NCI-H446 (cell line): ENCODE measurements at places on chromosomes 6 and 20.

GRCh38 chr6:125154118-125154760, 666 bp downstream of the TPD52L1 start:
- no peak for DNase-seq

DNA sequence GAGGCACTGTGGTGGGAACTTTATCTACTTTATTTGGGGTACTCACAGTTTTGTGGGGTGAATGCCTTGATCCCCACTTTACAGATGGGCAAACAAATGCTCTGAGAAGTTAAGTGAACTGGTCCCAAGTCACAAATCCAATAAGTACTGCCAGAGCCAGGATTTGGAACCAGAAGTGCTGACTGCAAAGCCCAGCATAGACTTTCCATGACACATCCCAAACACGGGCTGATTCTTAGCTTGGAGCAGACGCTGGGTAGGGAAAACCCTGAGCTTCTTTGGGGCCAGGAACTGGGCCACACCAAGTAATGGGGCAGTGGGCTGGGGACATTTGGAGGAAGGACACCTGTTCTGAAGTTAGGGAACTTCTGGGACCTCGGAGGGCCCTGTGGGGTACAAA, 20.3 kb downstream of the RIN2 start:
- DNase-seq = no peak

- DNase-seq = no peak
Observed at GRCh38 chr20:34669094-34669493, 7.8 kb downstream of the PIGU start.

DNA sequence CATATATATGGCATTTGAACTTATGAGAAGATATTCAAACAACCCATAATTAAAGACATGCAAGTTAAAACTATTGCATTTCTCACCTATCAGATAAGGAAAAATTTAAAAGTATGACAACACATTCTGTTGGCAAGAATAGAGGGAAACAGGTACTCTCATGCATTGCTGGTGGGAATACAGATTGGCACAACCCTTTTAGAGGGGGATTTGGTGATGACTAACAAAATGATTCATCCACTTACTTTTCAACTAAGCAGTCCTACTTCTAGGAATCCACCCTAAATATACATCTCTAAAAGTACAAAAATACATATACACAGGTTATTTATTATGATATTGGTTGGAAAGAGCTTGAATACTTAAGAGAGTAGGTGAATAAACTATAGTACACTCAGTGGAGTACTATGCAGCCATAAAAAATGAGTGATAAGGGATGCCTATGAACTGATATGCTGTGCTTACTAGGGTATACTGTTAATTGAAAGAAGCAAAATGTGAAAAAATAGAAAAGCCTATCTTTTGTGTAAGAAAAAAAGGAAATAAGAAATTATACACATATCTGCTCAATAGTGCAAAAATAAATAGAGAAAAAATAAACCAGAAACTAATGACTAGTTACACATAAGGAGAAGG, 42.2 kb downstream of the ADAT2 start:
- DNase-seq = no peak

- DNase-seq = no peak
Observed at GRCh38 chr6:35810971-35811698, 6.0 kb downstream of the LHFPL5 start.

GRCh38 chr6:6886171-6886885, 221.4 kb upstream of the RREB1 start:
- DNase-seq = no peak

DNA sequence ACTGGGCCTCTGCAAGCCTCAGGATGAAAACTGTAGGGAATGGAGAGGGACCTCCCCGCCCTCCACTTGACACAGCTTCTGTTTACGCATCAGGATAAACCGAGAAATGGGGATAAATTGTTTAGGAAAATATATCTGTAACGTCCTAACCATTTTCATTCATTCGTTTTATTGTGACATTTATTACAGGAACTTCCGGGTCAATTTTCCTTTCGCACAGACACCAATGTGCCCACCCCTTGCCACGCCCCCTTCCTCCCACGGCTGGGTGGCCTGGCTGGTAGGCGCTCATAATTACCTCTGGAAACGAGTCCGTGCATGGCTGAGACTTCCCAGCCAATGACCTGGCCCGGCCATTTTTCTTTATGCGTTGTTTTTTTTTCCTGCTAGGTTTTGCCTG, 96.1 kb downstream of the BMP7 start:
- DNase-seq = no peak

DNA sequence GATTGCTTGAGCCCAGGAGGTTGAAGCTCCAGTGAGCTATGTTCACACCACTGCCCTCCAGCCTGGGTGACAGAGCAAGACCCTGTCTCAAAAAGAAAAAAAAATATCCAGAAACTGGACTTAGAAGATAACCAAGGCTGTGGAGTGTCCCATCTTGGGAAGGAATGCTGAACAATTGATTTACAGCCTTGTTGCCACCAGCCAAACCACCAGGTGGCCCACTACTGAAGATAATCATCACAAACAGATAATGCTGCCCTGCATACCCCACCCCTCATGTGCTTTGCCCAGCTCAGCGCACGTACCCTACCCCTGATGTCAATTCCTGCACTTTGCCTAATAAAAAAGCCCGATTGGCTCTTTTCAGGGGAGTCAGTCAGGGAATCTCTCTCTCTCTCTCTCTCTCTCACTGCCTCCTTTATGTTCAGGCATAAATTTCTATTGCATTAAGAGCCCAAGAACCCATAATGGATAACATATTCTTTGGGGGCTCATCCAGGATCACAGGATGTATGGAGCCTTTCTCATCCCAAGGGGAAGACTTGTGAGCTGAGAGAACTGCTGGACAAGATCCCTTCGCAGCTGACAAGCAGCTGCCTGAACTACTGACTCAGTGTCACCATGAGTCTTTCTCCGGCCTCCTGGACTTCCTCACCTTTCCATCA, 166.4 kb downstream of the CD24 start:
- DNase-seq = no peak

DNA sequence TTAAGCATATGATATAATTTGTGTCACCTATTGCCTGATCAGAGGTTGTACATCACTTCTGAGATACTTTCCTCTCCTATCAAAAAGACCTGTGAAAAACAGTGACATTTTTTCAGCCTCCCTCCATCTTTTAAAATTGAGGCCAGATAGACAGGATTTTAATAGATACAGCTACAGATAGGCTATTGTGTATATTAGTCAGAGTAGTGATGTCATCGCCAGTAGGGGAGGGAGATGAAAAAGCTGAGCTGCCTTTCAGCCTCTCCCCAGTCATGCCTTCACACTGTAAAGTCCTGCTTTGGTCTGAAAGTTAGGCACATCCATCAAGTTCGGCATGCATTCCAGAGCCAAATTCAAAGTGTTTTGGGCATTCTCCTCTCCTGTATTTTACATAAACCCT, 7.9 kb upstream of the PABPC1L start:
- no peak for DNase-seq

DNA sequence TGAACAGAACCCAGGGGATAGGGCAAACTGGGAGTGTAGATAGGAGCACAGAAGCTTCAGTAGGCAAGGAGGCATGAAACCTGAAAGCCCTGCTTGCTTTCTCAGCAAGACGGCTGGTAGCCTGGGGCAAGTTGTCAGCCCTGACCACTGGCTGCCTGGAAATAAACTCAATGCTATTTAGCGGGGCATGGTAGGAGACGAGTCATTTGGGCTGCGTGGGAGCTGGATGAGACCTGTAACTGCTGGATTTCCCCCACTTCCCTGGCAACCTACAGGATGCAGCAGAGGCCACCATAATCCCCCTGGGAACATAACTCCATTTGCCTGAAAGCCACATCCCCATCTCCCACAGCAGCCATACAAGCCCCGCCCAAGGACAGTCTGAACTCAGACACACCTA, 332.6 kb upstream of the TBX18 start:
- no peak for DNase-seq

GRCh38 chr6:50610562-50610961, 102.8 kb upstream of the TFAP2D start:
- DNase-seq = no peak

DNA sequence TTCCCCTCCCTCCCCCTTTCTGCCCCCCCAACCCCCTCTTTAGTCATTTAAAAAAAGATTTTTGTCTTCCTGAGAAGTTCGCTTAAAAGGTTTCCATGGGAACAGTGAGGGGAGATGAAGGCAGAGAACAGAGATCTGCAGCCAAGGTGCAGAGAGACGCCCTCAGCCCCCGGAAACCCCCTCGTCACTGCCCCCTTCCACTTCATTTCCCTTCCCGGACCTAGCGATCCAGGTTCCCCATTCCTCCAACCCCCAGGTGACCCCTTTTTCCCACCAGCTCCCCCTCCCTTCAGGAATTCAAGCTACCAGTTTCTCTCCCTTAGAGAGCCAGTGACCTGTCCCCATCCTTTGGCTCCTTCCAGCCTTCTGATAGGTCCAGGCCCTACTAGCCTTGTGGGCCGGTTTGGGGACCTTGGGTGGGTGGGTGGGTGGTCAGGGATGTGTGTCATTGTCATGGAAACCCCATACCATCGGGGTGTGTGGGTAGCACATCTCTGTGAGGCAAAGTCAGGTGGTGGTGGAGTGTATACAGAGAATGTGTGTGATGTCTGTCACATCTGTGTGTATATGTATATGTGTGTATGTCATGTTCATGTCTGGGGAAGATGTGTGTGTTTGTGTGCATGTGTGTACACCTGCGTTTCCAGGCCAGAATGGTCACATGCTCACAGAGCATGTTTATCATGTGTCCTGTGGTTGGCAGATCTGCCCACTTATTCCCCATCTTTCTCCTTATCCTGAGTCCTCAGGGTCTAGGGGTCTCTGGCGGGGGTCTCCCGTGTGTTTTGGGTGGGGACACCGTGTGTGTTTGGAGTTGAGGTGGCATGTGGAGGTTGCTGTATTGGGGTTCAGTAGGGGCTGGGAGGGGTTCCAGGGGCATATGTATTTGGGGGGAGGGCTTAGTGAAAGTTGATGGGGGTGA, 7.0 kb downstream of the SYNGAP1 start:
- no peak for DNase-seq

DNA sequence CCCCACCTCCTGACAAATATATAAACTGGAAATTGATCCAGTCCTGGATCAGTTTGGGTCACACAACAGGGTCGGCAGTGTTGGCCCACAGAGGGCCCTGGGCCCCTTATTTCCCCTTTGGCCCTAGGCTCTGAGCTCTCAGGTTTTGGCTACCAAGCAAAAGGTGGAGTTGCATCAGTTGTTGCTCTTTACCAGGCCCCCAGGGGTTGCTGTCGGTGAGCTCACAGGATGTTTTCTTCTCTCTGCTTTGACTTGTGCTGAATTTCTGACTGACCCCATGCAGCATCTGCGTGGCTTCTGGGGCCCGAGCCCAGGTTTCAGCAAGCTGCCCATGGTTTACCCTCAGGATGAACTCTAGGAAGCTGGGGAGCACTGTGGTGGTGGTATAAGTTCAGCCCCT, 44.6 kb downstream of the PPARD start:
- DNase-seq = no peak

- DNase-seq = no peak
Observed at GRCh38 chr20:834151-834746, 734 bp downstream of the FAM110A start.

DNA sequence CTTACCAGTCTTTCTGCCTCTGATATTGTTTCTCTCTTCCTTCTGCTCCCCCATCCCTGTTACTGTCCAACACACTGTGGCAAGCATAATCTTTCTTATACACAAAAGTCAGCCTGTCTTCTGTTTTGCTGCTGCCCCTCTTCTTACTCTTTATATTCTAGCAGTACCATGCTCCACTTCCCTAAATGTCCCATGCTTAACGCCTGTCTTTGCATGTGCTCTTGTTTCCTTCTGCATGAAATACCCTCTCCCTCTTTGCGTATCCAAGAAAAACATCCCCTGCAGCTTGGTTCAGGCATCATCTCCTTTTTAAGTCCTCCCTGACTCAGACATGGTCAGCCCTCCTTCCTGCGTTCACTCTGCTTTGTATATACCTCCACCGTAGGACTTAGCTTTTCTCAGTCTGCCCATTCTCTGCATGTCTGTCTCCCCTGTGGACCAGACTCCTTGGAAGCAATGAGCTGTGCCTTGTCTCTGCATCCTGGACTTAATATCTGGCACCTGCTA, 103.9 kb downstream of the CTNNBL1 start:
- DNase-seq = no peak
